ENCODE measurements at places on chromosomes 4 and X.

GRCh38 chr4:52618795-52619590, 40.1 kb downstream of the USP46 start:
- DNase-seq, result no peak

DNA sequence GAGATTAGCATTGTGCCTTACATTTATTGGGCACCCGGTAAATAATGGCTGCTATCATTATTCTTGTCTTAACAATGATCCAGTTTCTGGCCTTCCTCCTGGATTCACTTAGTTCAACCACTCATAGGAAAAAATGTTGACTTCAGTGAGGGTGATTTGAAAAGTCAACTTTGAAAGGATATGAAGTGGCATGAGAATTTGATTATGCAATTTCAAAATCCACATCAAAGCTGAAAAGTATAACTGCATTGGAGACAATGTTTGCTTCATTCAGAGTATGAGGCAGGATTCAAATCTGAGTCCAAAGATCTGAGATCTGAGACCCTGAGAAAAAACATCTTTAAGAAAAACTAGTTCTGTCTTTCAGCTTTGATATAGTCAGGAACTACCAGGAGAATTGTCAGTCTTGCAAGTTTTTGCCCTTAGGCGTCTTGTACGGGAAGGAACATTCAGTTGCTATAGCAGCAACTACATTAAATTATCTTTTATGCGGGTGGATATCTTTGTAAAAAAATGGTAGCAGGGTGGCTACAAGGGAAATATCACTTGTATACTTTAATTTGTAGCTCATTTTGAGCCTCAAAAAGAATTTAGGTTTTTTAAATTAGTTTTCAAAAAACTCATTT, 587.5 kb upstream of the LCORL start:
- DNase-seq, result no peak

GRCh38 chr4:106270736-106271135, 45.3 kb downstream of the TBCK start:
- no peak for DNase-seq

GRCh38 chr4:139873111-139873860, 207.7 kb downstream of the MGST2 start:
- peak; percentile 81 for DNase-seq

GRCh38 chr4:148207068-148207467, 235.1 kb downstream of the NR3C2 start:
- DNase-seq, result peak; percentile 29

- peak; percentile 84 for DNase-seq
Observed at GRCh38 chr4:30721185-30722091, 1.3 kb downstream of the PCDH7 start.

DNA sequence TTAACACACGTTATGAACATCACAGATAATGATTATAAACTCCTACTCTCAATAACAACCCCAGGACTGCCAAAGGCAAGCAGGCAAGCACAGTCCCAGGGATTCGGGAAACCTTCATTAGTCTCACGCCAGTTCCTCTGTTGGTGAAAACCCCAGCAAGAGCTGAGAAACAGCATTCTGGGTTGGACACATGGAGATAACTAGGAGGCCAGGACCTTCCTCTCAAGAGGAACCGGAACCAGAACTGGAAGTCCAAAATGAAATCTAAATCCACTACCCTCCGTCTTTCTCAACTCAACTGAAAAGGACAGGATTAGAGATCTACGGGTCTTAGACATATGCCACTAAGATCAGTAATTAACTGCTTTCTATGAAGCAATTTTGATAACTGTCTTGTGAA, 3.8 kb downstream of the VEGFC start:
- DNase-seq, result no peak

- DNase-seq, result no peak
Observed at GRCh38 chrX:40172401-40173142, 74.8 kb upstream of the BCOR start.

GRCh38 chr4:52051213-52051614, at the start of gene SPATA18:
TSS of gene SPATA18 (plus strand) at chr4:52051304. CDS start at chr4:52051705, 401 bp downstream.
- peak; percentile 60 for DNase-seq

GRCh38 chr4:109395694-109396093, 37.9 kb upstream of the SEC24B start:
- no peak for DNase-seq

GRCh38 chr4:1601852-1602654, 82.1 kb downstream of the FAM53A start:
- DNase-seq, result no peak

GRCh38 chrX:111411983-111412382, at the start of gene DCX:
TSS of gene DCX (minus strand) at chrX:111412192. CDS start at chrX:111410398, 1,794 bp downstream.
- no peak for DNase-seq

- DNase-seq, result peak; percentile 28
Observed at GRCh38 chr4:38949411-38950051, 81.9 kb downstream of the FAM114A1 start.

GRCh38 chrX:72130762-72131250, 909 bp downstream of the RTL5 start:
- no peak for DNase-seq

- DNase-seq, result peak; percentile 91
Observed at GRCh38 chr4:1870328-1870577, 940 bp upstream of the NSD2 start.

DNA sequence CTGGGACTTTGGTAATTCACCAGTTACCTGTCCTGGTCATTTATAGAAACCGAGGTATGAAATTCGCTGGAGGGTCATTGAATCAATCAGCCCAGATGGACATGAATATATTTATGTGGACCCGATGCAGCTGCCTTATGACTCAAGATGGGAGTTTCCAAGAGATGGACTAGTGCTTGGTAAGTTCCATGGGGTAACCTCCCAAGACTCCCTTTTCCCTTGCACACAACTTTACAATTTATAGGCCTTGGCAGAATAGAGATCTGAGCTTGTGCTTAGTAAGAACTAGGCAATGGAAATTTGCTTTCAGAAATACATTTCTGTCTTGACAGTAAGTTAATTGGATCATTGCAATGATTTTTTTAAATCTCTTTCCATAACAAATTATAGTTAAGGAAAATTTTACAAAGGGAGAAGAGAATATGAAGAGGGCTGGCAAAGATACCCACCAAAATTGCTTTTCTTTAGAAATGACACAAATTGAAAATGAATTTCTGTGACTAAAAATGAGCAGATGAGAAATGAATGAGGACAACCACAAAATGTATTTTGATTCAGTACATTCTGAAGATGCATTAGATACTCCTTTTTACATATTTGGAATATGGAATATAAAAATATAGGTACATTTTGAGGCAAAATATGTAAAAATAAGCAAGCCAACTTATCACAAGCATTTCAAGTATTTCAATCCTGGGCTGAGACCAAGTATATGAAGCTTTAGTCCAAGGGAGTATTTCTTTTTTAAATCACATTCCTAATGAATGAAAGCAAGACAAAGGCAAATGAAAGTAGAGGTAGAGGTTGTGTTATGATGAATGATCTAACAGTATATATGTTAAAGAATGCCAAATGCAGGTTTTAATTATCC, 45.9 kb downstream of the PDGFRA start:
- DNase-seq, result no peak

- peak; percentile 7 for DNase-seq
Observed at GRCh38 chr4:29970626-29971025, 749.5 kb upstream of the PCDH7 start.

DNA sequence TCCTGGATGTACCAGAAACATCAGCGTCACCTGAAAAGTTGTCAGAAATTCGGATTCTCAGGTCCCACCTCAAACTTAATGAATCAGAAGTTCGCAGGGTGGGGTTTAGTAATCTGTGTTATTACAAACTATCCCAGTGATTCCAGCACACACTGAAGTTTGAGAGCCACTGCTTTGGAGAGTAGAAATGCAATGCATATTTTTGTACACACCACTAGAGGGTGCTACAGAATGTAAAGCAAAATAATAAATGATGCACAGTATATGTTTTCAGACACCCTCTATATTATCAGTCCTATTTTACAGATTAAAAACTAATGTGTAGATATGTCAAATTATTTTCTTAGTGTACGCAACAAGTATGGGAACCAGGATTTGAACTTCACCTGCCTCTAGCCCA, 2.4 kb upstream of the MORF4L2 start:
- peak; percentile 45 for DNase-seq

DNA sequence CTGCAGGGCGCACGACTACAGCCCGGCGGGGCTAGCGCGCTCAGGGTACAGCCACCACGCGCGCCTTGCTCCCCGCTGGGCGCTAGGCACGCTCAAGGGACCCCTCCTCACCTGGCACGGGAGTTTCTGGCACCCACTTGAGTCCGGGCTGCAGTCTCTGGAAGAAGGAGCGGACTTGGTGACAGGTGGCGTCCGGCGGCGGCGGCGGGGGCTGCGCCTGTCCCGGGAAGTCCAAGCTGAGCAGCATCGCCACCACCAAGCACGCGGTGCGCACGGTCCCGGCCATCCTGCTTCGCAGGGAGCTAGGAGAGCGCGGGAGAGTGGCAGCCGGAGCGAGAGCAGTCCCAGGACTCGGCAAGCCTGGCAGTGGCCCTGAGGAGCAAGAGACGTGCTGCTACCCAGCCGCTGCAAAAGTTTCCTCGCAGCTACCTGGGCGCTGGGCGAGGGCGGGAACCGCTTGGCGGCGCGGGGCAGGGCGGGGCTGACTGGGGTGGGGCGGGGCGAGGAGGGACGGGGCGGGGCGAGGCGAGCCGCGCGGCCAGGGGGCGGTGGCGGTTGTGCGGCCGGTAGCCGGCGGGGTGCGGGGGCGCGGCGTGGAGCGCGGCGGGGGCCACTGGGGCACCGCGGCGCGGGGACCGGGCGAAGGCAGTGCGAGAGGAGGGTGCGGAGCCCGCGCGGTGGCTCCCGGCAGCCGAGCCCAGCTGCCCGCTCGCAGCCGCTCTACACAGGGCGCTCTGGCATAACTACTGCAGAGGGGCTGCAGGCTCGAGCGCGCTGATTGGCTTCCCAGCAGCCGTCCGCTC, at the start of gene GPC3:
GPC3 (minus strand) TSS at position 431 of the 803 bp plus-strand sequence.
- peak; percentile 73 for DNase-seq

DNA sequence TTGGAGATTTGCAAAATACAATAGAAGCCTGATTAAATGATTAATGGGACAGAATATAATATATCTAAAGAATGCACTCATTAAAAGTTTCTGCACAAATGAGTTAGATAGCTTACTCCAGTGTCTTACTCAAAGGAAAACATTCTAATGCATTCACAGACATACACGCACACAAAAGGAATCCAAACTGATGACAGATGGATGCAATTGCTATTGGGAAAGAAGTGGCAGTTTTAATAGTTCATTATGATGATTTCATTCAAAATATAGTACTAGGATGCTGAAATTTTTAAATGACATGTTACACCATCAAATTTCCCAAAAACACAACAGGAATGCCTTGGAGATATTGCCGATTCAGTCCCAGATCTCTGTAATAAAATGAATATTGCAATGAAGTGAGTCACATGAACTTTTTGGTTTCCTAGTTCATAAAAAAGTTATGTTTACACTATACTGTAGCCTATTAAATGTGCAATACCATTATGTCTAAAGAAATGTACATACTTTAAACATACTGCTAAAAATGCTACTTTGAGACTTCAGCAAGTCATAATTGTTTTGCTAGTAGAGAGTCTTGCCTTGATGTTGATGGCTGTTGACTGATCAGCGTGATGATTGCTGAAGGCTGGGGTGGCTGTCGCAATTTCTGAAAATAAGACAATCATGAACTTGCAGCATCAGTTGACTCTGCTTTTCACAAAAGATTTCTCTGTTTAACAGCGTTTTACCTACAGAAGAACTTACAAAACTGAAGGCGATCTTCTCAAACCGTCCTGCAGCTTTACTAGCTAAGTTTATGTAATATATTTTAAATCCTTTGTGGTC, 45.6 kb downstream of the BBS12 start:
- DNase-seq, result peak; percentile 54

GRCh38 chr4:16694884-16695276, 203.6 kb downstream of the LDB2 start:
- no peak for DNase-seq

DNA sequence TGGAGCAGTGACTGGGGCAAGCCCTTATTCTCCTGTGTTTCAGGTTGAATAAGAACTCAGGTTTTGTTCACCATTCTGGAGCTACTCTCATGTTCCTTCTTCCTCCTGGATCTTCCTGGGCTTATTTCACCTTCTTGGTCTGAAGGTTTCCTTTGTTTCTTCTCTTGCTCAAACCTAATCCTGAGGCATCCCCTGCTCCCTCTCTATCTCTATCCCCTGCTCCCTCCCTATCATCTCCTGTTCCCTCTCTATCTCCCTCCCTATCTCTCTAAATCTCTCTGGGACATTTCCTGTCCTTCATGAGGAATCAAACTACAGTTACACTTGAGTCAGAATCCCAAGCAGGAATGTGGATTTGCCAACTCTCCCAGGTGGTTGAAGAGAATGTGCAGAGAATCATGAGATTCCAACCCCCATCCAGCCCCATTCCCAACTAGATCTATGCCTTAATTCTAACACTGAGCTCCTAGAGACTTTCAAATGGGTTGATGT, 134.9 kb upstream of the ZIC3 start:
- no peak for DNase-seq

- DNase-seq, result peak; percentile 40
Observed at GRCh38 chr4:100190643-100191600, 654 bp upstream of the DDIT4L start.

- DNase-seq, result no peak
Observed at GRCh38 chrX:150032742-150033141, 94.5 kb upstream of the EOLA2 start.

- no peak for DNase-seq
Observed at GRCh38 chrX:121639781-121640180, 592.4 kb downstream of the GLUD2 start.

- DNase-seq, result no peak
Observed at GRCh38 chrX:73215246-73215645, 595 bp upstream of the NAP1L2 start.

- no peak for DNase-seq
Observed at GRCh38 chrX:997631-998137, 214.8 kb downstream of the CRLF2 start.

DNA sequence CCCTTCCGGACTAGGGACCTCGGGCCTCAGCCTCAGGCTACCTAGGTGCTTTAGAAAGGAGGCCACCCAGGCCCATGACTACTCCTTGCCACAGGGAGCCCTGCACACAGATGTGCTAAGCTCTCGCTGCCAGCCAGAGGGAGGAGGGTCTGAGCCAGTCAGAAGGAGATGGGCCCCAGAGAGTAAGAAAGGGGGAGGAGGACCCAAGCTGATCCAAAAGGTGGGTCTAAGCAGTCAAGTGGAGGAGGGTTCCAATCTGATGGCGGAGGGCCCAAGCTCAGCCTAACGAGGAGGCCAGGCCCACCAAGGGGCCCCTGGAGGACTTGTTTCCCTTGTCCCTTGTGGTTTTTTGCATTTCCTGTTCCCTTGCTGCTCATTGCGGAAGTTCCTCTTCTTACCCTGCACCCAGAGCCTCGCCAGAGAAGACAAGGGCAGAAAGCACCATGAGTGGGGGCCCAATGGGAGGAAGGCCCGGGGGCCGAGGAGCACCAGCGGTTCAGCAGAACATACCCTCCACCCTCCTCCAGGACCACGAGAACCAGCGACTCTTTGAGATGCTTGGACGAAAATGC, at the start of gene WAS:
WAS (plus strand) TSS at position 389 of the 572 bp plus-strand sequence; CDS start at position 444, 55 bp downstream.
- no peak for DNase-seq

GRCh38 chr4:27090406-27090805, 229.8 kb downstream of the STIM2 start:
- DNase-seq, result no peak

DNA sequence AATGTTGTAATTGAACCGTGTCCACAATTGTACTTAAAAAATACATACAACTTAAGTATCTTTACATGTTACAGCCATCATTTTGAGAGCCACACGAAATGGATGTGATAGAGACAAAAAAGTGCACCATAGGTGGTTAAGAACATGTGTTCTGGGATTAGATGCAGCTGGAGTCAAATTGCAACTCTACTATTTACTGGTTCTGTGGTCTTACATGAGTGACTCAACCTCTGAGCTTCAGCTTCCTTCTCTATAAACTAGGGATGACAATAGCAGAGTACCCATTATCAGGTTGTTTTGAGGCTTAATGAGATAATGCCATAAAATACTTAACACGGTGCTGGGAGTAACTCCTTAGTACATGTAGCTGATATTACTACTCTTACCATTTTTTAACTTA, 130.4 kb downstream of the IDS start:
- DNase-seq, result peak; percentile 34

All from astrocyte of the hippocampus (primary cell).